Globus pallidus (tissue), 1 donor: ENCODE measurements at places on chromosomes 6 and 20.

GRCh38 chr6:12957321-12958051, 240.9 kb downstream of the PHACTR1 start:
- DNase-seq: peak; percentile 79

DNA sequence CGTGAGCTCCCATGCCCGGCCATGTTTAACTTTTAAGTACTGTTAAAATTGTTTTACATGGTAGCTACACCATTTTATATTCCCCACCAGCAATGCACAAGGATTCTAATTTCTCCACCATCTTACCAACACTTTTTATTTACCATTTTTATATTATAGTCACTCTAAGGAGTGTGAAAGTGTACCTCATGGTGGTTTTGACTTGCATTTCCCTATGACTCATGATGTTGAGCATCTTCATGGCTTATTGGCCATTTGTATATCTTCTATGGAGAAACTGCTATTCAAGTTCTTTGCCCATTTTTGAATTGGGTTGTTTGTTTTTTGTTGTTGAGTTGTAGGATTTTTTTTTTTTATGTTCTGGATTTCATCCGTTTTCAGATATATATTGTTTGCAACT, 15.6 kb upstream of the BPHL start:
- DNase-seq: no peak

DNA sequence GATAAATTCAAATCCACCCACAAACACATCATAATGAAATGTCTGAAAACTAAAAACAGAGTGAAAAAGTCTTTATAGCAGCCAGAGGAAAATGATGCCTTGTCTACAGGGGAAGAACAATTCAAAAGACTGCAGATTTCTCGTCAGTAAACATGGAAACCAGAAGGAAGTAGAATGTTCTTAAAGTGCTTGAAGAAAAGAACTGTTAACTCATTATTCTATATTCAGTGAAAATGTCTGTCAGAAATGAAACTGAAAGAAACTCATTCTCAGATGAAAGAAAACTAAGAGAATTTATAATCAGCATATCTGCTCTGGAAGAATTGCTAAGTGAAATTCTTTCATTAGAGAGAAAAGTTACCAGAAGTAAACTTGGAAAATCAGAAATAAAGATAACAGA, 416.1 kb downstream of the TBC1D32 start:
- no peak for DNase-seq

- no peak for DNase-seq
These were observed 62.5 kb downstream of the METTL24 start for GRCh38 chr6:110295451-110296165.

GRCh38 chr6:111559188-111560097, 46.2 kb downstream of the TRAF3IP2 start:
- no peak for DNase-seq

- no peak for DNase-seq
These were observed 47.3 kb downstream of the ARMC2 start for GRCh38 chr6:108895571-108895970.

DNA sequence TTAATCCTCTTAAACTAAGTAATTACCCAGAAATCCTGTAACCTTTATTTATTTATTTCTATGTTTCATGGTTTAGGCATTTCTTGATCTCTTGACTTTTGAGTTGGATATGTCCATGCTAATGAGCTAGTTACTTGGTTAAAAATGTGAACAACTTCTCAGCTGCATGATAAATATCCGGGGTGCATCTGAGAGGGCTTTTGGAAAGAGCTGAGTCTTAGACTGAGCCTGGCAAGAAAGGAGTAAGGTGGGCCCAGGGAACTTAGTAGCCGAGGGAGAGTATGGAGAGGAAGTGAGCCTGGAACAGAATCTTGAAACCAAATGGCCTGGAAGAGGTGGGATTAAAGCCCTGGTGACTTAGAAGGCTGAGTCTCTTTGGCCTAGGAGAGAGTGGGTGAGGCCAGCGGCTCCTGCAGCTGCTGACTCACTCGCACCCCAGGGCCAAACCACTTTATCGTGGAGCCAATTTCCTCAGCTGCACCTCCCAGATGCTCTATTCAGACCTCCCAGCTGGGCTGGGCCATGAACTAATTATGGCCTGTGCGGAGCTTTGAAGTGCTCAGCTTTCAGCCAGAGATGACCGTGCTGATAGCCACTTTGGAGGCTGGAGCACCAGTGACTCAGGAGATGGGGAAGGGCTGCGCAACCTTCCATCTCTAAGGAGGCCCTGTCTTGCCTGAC, 19.1 kb downstream of the TGM3 start:
- DNase-seq: no peak

DNA sequence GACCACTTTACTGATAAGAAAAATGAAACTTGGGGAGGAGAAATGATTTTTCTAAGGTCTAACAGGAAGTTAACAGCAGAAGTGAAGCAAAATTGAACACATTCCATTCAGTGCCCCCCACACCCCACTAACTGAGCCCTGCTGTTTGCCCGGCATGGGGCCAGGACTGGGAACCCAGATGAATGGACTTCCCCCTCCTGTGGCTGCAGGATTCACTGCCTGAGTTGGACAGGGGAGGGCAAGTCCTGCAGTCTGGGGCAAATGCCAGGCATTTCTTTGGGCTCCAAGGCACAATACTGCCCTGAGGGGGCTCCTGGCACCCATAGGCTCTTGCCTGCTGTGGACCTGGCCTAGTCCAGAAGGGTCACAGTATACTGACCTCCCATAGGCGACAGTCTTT, 28.3 kb downstream of the FYN start:
- peak; percentile 46 for DNase-seq

DNA sequence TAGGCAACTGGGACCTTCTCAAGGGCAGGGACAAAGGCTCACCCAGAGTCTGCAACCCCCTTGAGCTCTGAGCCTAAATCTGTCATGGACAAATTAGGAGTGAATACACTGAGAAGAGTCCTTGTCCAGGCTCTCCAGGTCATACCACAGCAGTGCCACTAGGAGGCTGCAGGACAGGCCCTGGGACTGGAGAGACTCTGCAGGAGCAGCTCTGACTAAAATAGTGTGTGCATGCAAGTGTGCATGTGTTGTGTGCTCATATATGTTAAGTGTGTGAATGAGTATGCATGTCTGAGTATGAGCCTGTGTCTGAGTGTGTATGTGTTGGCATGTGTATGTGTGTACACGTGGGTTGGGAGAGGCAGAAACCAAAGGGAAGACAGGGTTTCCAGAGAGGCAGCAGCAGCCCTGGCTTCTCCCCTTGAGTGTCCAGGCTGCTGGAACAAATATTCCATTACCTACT, 27.1 kb downstream of the MRPL14 start:
- DNase-seq: no peak

DNA sequence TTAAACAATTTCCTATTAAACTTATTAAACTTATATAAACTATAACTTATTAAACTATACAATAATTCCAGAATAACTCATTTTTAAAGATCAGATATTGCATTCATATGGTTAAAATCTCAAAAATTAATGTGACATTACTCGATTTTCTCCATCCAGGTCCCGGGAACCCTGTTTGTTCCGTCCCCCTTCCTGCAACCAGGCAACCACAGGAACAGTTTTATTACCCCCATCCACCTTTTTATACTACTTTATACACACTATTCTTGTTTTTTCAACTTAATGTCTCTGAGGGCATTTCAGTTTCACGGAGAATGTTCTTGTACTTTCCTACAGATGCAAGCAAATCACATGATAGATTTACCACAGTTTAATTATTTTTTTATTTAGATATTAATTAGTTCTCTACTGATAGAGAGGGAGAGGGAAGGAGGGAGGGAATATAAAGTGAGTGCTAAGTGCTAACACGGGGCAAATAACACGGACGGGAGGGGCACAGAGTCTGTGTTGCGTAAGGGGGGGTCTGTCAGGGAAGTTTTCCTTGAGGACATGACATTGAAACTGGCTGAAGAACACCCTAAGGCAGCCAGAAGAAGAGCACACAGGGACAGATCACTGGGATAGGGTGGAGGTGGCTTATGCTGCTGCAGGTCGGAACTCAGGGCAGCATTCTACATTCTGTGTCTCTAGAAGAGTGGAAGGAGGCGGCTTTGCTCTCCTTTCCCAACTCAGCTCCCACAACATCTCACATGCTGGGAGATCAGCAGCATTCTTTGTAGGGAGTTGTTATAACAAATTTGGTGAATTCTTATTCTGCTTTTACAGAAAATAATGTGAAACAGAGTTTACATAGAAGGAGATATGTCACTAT, 225.2 kb downstream of the FOXC1 start:
- no peak for DNase-seq

GRCh38 chr6:14876778-14877613, 368.9 kb upstream of the JARID2 start:
- DNase-seq: no peak

GRCh38 chr6:31830886-31831335, 3.4 kb downstream of the HSPA1B start:
- peak; percentile 73 for DNase-seq

- no peak for DNase-seq
These were observed 36.3 kb downstream of the HEBP2 start for GRCh38 chr6:138440296-138440695.

DNA sequence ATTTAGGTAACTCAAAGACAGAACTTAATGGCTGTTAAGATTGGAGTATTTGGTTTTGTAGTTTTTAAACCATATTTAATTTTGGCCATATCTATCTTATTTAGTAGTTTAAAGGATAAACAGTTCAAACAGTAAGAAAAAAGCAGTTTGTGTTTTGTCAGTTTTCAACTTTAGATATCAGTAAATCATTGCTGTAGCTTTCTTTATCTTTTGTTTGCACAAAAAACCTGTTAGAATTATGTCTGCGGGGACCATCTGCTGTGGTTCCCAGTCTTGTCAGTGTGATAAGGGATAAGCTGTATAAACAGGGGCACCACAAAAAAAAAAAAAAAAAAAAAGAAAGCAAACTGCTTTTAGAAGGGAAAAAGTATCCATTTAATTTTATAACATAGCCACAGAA, 40.9 kb downstream of the CDKAL1 start:
- DNase-seq: no peak

- no peak for DNase-seq
These were observed 52.5 kb downstream of the RBL1 start for GRCh38 chr20:37042986-37043972.

- no peak for DNase-seq
These were observed 7.4 kb upstream of the ULBP3 start for GRCh38 chr6:150076196-150076893.

- no peak for DNase-seq
These were observed 78.7 kb downstream of the TMEM170B start for GRCh38 chr6:11616200-11616611.

GRCh38 chr6:114690625-114691024, 347.8 kb upstream of the HS3ST5 start:
- no peak for DNase-seq

DNA sequence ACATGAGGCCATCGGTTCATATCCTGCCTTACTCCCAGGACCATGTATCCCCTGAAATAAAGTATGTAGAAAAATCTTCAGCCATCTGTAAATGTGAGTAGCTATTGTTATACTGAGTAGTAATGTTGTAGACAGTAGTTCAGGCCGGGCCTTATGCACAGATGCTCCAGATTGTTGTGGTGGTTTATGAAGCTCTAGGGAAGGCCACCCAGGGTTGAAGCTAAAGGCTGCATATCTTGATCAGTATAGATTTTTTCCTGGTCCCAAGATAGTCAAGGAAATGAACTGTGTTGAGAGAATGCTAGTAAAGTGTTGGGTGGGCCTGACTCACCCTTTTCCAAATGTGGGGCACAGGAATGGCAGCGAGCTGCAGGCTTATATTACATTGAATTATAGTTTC, 81.4 kb downstream of the FNDC1 start:
- no peak for DNase-seq

- DNase-seq: peak; percentile 7
These were observed 72.5 kb upstream of the SULF2 start for GRCh38 chr20:47857569-47858464.

DNA sequence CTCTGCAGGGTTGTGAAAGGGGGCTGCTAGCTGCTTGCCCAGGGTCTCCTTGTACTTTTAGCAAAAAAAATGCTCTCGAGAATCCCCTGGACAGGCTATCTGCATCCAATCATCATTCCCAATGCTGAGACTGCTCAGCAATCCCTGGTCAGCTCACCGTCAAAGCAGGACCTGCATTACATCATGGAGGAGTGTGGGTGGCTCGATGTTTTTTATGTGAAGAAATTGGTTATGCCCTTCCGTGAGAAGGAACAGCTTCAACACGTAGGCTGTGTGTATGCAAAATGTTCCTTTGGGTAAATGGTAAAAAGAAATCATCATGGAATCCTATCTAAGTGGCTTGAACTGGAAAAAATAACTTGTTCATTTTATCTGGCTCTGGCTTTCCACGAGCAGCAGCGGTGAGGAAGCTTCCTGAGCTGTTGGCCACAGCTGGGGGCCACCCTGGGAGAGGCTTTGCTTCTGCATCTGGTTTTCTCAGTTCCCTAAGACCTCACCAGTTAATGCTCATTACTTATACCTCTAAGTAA, 111.4 kb downstream of the FYN start:
- DNase-seq: no peak

DNA sequence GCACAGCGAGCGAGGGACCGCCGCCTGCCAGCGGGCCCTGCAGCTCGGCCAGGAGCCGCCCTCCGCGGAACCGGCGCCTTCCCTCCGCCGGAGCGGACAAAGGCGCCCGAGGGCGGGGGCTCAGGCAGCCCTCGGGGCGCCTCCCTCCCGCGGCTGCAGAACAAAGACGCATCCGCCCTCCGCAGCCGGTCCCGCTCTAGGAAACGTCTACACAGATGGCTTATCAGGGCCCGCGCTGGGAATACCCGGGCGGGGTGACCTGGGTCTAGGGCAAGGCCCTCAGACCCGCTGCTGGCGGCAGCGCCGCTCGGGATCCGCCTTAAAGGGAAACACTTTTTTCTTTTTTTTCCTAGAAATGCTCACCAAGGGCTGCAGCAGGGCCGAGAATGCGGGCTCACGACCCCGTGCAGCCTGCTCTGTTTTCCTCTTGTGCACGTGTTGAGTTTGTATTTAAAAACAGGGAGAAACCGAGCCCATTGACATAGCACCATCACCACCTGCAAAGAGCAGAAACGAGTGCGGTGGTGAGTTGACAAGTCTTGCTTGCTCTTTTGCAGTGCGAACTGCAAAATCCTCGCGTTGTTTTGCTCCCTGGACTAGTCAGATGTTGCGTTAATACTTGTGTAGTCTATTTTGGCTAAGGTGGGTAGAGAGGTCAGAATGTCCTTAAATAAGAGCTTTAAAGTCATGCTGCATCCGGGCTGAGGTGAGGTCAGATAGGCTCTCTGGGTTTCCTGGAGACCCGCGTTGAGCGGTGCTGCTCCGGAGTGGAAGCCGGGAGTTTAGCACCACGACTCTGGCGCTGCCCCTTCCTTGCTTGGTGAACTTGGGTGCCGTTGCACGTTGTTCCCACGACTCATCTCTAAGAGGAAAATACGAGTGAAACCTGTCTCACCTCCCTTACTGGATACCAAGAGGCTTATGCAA, 1.1 kb upstream of the RPS6KA2 start:
- peak; percentile 44 for DNase-seq

DNA sequence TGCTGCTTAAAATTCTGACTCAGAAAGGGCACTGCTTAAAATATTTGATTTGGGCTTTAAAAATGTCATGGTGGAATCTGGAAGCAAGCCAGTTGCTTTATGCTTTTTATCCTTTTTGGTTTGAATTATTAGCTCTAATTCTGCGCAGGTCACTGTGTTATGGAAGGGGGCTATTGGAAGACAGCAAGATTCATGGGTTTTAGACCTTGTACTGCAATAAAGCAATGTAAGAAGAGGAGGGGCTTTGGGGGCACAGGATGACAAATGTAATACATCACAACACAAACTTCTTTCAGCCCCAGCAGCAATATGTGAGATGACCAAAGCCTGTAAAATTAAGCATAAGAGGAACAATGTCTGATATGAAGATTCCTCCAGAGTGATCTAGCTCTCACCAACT, 68.4 kb downstream of the TFAP2B start:
- DNase-seq: no peak
